ENCODE measurements at places on chromosomes 3 and 15. TPM values are rescaled to one million over a fixed set of nuclear protein-coding genes. Genes with fewer than 3 reads are reported as not detected.

ISLR2 gene
- total RNA-seq = not detected

IL17RE gene
- 18.2 TPM for total RNA-seq

DNA sequence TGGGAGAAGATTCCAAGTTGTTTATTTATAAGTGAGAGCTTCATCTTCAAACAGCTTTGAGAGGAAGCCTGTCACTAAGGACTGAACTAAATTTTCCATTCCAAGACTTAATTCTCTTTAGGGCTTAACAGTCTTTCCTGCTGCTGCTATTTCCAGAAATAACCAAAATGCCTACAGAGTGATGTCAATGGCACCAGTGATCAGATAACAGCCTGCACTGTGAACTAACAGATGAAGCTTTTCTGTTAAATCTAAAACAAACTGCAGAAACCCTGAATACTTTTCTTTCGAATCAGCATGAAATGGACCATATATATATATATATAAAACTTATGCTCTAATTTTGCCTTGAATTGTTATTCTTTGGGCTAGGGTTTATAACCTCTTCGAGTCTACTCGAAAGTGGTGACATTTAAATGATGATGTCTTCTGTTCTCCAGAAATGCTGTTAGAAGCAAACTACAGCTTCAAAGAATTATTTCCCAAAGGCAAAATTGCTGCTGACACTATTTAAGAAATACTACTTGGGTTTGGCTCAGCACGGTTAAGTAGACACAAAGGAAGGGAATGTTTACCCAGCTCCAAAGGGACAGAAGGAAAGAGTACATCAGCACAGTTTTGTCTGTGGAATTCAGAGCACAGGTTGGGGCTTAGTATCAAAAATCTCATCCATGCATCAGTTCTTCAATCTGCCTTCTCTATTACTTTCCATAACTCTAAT is 238.5 kb upstream of the LRRN1 start:
- DNase-seq = no peak

HTR3E gene
- not detected for total RNA-seq

PLA2G4D gene
- total RNA-seq = not detected

- peak; percentile 39 for DNase-seq
Observed at GRCh38 chr15:41544650-41545015, 576 bp upstream of the RPAP1 start.
